ENCODE measurements at places on chromosomes 12 and 14. TPM values are rescaled to one million over a fixed set of nuclear protein-coding genes. Genes with fewer than 3 reads are reported as not detected.

Gene TMPRSS12
- not detected for total RNA-seq

Gene CELA1
- not detected for total RNA-seq

Gene C14orf180
- total RNA-seq = not detected

Gene TAS2R43
- not detected for total RNA-seq

Gene GLS2
- 0.11 TPM for total RNA-seq

Gene MYF6
- total RNA-seq = not detected

Gene ACSM4
- not detected for total RNA-seq

Gene RERG
- total RNA-seq = 0.18 TPM

Gene LRTM2
- 0.05 TPM for total RNA-seq

Gene KCNC2
- total RNA-seq = not detected

Gene TSHR
- not detected for total RNA-seq

Gene SERPINA1
- total RNA-seq = 2.8 TPM

Gene DDIT3
- 21.2 TPM for total RNA-seq
